ENCODE measurements at places on chromosomes 2 and 18.

DNA sequence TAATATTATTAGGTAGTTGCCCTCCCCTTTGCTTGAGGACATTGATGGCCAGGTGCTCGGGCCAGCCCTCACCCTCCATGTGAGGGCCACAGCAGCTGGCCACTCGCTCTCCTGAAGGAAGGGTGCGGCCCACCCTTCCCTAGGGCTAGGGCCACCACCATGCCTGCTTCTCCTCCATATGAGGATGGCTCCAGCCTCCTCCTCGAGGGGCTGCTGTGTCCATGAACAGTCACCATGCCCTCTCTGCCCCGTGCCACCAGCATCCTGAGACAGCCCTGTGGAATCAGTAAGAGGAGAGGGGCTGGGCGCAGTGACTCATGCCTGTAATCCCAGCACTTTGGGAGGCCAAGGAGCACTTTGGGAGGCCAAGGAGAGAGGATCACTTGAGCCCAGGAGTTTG lies 2.4 kb downstream of the GPR17 start:
- no peak for DNase-seq

GRCh38 chr2:132419235-132419634 lies 2.6 kb downstream of the GPR39 start:
- DNase-seq: no peak

DNA sequence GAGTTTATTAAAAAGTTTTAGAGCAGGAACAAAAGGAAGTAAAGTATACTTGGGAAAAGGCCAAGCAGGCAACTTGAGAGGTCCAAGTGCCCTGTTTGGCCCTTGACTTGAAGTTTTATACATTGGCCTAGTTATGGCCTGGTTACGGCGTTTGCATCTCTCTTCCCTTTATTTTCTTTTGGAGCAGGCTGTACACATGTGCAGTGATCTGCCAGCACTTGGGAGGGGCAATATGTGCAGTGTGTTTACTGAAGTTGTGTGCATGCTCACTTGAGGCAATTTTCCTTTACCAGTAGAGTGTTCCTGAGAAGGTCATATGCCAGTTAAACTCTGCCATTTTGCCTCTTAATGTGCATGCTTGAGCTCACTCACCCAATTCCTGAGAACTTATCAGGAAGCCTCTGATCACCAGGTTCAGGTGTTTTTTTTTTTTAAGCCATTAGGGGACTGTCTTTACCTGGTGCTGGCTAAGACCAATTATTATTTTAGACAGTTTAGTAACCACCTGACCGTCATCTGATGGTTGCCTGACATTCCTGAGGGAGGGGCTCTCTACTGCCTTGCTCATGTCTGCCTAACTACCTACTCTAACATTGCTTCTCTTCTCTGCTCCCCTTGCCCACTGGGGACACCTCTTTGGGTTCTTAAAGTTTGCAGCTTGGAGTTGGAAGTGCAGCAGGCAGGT lies 48.0 kb downstream of the SCN2A start:
- no peak for DNase-seq

DNA sequence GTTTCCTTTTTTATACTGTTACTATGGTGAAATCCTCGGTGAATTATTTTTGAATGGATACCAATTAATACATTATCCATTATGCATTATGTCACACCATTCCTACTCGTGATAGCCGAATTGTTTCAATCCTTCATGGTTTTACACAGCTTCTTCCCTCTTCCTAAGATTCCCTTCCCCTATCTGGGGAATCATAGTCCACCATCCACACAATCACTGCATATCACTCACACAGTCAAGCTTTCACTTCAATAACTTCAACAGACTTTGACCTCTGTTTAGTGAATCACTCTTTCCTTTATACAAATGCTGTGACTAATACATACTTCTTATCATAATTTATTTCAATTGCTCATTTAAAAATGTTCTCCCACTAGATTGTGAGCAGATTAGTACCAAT lies 1108.1 kb upstream of the LRRTM1 start:
- no peak for DNase-seq

Measured in iPS DF 19.7 (cell line).